Stimulated activated CD4-positive, alpha-beta T cell treated with anti-CD3 and anti-CD28 coated beads, Interleukin-4, amount 100 ng/mL, for 4 hours (primary cell): ENCODE measurements at places on chromosomes 1 and 21.

GRCh38 chr1:1004420-1004779, 4.5 kb upstream of the HES4 start:
- DNase-seq = no peak

GRCh38 chr1:222266223-222267196, 281.4 kb downstream of the HHIPL2 start:
- DNase-seq = no peak

DNA sequence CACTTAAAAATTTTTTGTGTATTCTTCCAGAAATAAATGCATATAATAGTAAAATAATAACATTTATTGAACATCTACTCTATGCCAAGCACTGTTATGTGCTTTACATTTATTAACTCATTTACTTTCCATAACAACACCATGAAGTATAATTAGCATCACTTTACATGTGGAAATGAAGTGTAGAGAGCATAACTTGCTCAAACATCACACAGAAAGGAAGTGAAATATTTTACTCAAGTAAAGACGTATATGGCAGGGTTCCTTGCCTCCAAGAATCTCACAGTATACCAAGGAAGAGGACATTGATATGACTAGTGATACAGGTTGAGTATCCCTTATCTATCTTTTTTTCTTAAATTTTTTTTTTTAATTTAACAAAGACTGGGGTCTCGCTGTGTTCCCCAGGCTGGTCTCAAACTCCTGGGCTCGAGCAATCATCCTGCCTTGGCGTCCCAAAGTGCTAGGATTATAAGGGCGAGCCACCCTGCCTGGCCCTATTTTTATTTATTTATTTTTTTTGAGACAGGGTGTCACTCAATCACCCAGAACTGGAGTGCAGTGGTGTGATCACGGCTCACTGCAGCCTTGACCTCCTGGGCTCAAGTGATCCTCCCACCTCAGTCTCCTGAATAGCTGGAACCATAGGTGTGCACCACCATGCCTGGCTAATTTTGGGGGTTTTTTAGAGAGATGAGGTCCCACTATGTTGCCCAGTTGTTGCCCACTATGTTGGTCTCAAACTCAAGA, 7.7 kb upstream of the CLIC4 start:
- no peak for DNase-seq

GRCh38 chr1:234119431-234119830, 215.0 kb downstream of the SLC35F3 start:
- no peak for DNase-seq

- no peak for DNase-seq
These were observed 10.1 kb downstream of the GPATCH2 start for GRCh38 chr1:217620814-217621213.

DNA sequence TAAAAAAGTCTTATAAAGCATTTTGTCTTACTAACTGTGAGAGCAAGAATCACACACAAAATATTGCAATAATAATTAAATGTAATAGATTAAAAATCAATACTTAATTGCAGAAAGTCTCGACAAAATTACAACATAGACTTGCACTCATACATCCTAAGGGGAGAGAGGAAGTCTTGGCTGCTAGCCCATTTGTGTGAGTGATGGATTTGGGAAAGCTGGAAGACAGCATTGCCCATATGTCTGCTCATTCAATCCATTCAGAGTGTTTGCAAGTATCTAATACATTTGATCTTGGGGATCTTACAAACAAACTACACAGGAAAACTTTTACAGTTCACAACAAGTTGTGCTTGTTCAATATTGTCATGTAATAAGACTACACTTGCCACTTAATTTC, 140.5 kb downstream of the COL11A1 start:
- no peak for DNase-seq

DNA sequence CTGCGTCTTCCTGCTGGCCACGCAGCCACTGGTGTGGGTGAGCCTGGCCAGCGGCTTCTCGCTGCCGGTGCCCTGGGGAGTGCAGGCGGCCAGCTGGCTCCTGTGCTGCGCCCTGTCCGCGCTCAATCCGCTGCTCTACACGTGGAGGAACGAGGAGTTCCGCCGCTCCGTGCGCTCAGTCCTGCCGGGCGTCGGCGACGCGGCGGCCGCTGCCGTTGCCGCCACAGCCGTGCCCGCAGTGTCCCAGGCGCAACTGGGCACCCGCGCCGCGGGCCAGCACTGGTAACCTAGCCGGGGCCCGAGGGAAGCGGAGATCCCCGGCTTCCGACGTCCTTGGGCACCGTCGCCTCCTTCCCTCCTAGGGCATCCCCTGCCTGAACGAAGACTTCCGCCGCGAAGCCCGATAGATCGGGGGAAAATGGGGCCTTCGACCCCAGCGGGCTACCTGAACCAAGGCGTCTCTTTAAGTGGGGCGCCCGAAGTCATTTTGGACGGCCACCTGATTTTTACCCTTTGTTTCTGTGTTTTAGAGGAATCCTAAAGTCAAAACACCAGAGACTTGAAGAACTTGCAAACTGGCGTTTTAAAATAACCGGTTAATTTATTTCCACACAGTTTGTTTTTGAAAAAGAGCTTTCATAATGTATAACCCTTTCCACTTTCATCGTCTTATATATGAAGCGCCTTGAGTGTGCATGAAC, 2.0 kb downstream of the GPR88 start:
- no peak for DNase-seq
